ENCODE measurements at places on chromosomes 12 and 14. TPM values are rescaled to one million over a fixed set of nuclear protein-coding genes. Genes with fewer than 3 reads are reported as not detected.

GRCh38 chr12:50571786-50572185 is 67.0 kb downstream of the DIP2B start:
- H3K4me3 ChIP-seq = no peak overlapping the region
- peaks cover 52% of the 10 kb centered on the region for H3K4me1 ChIP-seq
- no peaks in the 10 kb centered on the region for H3K27me3 ChIP-seq

GRCh38 chr12:55899082-55899481 is 28.6 kb downstream of the PYM1 start:
- H3K27me3 ChIP-seq = no peaks in the 10 kb centered on the region
- H3K27ac ChIP-seq = no peak overlapping the region
- DNase-seq = no peak
- no peaks in the 10 kb centered on the region for H3K36me3 ChIP-seq
- no peaks in the 10 kb centered on the region for H3K4me1 ChIP-seq

CLEC4E gene
- not detected for total RNA-seq

APOF gene
- total RNA-seq = not detected

All from PC-9 (cell line).